SJSA1 (cell line): ENCODE measurements at places on chromosomes 6 and 20.

- H3K4me3 ChIP-seq = no peak overlapping the region
- no peaks in the 10 kb centered on the region for H3K27me3 ChIP-seq
- no peak for DNase-seq
- no peaks in the 10 kb centered on the region for H3K36me3 ChIP-seq
Observed at GRCh38 chr6:88290411-88290810, 124.3 kb upstream of the CNR1 start.

DNA sequence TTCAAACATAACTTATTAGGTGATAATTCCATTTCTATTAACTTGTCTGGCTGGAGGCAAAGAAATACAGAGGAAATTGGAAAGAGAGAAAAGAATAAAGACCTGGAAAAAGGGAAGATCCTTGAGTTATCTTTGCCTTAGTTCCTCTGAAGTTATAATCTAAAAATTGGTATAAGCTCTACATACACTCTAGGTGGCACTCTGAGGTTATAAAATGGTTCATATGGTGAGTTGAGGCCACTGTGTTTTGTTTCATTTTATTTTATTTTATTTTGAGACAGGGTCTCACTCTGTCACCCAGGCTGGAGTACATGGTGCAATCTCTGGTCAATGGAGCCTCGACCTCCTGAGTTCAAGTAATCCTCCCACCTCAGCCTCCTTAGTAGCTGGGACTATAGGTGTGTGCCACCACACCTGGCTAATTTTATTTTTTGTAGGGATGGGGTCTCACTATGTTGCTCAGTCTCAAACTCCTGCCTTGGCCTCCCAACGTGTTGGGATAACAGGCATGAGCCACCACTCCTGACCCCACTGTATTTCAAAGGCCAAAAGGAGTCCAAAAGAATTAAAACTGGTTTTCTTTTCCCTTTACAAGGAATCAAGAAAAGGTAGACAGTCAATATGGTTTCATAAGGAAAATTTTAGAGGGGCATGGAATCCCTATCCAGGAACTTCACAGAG is 19.4 kb downstream of the GPX6 start:
- no peak for DNase-seq
- no peak overlapping the region for H3K4me3 ChIP-seq
- H3K27me3 ChIP-seq = no peaks in the 10 kb centered on the region; the same call in 1 of the 2 replicates
- H3K4me1 ChIP-seq = no peaks in the 10 kb centered on the region
- H3K36me3 ChIP-seq = no peaks in the 10 kb centered on the region
- no peak overlapping the region for H3K27ac ChIP-seq

DNA sequence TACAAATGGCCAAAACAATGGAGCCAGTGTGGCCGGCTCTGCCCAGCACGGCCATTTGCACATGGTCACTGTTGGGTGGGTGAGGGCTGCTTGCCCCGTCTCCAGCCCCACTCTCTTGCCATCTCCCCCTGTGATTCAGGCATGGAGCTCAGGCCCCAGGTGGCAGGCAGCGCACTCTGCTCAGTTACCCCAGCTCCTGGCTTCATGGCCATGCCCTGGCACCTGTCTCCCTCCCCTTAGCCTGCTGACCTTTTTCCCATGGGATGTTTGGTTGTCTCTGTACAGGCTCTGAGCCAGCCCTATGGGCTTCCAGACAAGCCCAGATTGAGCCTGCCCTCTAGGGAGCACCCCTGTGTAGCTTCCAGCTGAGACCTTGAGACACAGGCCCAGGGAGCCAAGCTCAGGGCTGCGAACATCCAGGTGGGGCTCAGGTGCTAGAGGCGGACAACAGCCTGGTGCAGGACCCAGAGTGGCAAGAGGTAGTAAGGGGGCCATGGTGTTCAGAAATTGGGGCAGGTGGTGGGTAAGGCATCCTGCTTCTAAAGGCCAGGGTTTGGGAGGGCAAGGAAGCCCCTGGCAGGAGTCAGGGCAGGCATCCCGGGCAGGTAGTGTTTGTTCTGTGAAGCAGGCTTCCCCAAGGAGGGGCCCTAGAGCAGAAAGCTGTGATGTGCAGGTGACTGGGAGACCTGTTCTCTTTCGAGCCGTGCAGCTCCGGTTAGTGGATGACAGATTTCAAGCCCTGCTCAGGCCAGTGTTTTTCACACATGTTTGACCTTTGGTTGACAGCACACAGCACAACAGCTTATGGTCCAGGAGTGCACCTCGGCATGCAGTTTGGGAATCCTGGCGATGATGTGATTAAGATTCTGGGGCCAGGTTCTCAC is 17.7 kb downstream of the SYNJ2 start:
- peaks cover 26% of the 10 kb centered on the region for H3K4me1 ChIP-seq
- H3K27ac ChIP-seq = no peak overlapping the region
- no peak for DNase-seq
- peaks cover 3% of the 10 kb centered on the region; the same call in 1 of the 2 replicates for H3K36me3 ChIP-seq

DNA sequence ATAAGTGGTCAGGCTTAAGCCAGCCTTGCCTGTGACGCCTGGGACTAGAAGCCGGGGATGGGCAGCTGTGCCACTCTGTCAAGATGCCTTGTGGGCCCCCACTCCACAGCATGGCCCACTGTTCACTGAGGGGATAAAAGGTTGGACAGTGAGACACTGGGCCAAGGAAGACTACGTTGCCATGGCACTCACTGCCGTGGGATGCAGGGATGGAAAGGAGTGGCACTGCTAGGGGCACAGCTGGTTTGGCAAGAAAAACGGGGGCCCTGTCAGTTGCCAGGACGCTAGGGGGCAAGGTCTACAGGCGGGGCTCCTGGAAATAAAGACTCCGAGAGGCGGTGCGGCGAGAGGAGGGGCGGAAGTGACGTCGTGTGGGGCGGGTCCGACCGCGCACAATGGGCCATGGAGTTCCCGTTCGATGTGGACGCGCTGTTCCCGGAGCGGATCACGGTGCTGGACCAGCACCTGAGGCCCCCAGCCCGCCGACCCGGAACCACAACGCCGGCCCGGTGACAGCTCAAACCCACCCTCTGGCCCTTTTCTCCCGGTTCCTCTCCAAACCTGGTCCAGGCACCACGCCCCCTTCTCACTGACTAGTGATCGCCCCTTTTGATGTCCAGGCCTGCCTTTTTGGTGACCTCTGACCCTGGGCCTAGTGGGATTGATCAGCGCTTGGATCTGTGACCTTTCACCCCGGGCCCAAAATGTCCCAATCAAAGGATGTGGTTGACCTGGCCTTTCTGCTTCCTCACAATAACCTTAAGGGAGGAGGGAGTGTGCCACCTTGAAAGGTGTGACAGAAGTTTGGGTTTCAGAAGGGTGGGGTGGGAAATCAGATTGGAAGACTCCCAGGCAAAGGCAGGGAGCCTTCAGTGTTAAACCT is at the start of gene ATAT1:
Gene ATAT1, plus strand, starts transcription at position 391 of the 883 bp plus-strand sequence.
- peak within 1 kb of the TSS; percentile 64 for H3K27ac ChIP-seq
- peak within 1 kb of the TSS; percentile 56 for H3K4me3 ChIP-seq
- peaks cover 15% of the 10 kb centered on the region for H3K4me1 ChIP-seq
- peaks cover 73% of the 10 kb centered on the region for H3K36me3 ChIP-seq

- H3K27ac ChIP-seq = no peak overlapping the region
- no peak overlapping the region for H3K4me3 ChIP-seq
- no peaks in the 10 kb centered on the region for H3K4me1 ChIP-seq
Observed at GRCh38 chr20:32918751-32919150, 60.0 kb downstream of the EFCAB8 start.
